ENCODE measurements at places on chromosomes 7 and 10.

GRCh38 chr10:92125144-92125543 lies 165.7 kb downstream of the CPEB3 start:
- DNase-seq, result no peak

- peak; percentile 74 for DNase-seq
Measured at GRCh38 chr7:28410628-28411531, 1.4 kb upstream of the CREB5 start.

DNA sequence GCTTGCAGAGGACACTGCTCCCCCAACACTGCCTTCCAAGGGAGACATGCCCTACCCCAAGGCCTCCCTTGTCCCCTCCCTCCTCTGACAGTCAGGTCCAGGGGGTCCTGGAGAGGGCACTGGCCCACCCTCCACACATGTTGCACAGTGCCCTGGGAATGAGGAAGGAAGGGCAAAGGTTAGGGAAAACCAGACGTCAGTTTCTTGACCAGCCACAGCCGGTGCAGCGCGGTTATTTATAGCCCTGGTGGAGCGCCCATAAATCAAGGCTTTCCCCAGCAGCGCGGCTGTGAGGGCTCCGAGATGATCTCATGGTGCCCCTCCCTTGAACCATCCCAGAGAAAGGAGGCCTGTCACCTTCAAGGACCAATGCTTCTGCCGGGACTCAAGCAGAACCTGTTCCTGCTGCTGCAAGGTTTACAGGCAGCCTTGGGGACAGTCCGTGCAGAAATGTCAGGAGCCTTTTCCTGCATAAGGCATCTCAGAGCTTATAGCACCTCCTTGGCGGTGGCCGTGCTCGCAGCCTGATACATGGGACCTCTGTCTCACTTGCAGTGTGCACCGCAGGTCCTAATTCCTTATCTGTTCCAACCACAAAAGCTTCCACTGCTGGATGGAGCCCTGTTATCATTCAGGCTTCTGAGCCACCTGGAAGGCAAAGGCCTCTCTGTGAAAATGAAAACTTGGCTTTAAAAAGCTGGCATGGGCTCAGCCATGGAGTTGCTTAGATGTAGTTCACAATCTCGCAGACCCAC lies 127.3 kb downstream of the LHPP start:
- DNase-seq, result peak; percentile 54

GRCh38 chr10:90530521-90530920 lies 327.3 kb downstream of the HTR7 start:
- no peak for DNase-seq

- no peak for DNase-seq
Measured at GRCh38 chr10:11832042-11832441, 8.9 kb downstream of the PROSER2 start.

DNA sequence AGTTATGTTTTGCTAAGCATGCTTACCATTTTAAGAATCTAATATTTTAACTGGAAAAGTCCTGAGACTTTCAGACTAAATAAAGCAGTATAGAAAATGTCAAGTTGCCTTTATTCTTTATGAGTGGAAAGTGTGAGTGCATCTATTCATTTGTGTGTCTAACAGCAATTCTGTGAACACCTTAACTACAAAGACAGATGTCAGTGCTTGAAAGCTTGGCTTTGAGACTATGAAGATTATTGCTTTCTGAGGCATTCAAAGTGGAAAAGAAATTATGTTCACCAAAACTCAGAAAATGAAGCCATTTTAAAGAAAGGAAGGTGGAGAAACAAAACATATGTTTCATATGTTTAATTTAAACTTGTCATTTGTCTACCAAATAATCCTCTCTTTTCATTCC lies 294.5 kb upstream of the SEMA3C start:
- no peak for DNase-seq

GRCh38 chr10:7082967-7083366 lies 327.9 kb downstream of the SFMBT2 start:
- DNase-seq, result no peak

GRCh38 chr10:114068054-114068707 lies 24.5 kb downstream of the ADRB1 start:
- no peak for DNase-seq

- no peak for DNase-seq
Measured at GRCh38 chr10:80528185-80528700, 9.5 kb upstream of the SH2D4B start.

- DNase-seq, result no peak
Measured at GRCh38 chr7:129498021-129498420, 4.3 kb upstream of the SMKR1 start.

- DNase-seq, result no peak
Measured at GRCh38 chr10:86698207-86698940, 30.1 kb downstream of the LDB3 start.

GRCh38 chr7:150367677-150368095 lies 936 bp upstream of the REPIN1 start:
- no peak for DNase-seq

DNA sequence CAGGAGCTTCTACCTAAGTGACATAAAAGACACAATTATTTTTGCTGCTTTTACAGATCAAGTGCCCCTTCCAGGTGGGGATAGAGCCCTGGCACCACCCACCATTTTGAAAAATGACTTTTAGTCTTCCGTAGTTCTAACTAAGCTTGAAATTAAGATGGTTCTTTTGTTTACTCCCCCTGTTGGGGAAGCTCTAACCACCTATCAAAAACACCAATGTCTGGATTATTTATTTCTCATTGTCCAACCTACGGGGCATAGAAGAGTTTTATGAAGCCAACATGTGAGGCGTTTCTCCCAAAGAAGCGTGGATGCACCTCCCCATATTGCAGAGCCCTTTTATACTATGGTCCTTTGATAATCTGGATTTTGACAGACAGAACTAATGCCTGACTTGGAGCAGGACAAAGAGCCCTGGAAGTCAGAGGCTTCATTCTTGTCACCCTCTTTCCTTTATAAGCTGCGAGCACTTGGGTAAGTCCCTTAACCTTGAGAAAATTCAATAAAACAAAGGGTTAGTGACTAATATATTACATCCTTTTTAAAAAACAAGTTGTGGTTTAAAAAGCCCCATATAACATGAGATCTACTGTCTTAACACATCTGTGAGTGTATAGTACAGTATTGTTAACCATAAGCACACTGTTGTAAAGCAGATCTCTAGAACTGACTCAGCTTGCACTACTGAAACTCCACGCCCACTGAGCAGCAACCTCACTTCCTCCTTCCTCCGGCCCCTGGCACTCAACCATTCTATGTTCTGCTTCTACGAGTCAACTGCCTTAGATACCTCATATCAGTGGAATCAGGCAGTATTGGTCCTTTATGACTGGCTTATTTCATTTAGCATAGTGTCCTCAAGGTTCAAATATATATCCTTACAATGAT lies 67.5 kb downstream of the ATXN7L1 start:
- DNase-seq, result no peak

DNA sequence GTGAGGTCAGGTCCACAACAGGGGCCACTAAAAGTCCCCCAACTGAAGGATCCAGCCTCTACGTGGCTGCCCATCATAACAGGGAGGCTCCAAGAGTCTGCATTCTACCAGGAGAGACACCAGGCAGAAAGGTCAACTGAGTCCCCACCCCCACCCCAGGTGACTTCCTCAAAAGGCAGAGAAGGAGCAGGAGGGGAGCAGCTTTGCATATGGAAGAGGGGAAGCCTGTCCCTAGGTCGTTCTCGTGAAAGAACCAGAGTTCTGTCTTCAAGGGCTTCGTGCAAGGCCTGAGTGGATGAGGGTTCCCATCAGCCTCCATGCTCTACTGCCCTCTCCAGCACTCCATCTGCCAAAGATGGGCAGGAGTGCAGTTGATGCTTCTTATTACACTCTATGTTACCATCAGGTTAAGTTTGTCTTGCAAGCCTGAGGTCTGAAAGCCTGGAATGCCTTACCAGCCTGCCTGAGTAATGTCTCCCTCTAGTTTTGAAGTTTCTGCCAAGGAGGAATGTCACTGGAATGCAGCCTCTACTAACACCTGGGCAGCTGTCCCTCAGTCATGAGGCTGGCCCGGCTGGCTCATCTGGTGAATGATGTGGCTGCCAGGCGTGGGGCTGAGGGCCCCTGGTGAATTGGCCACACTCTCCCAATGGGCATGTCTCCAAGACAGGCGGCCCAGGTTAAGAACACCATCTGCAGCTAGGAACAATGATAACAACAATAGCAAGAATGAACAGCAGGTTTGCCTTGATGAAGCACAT lies 54.3 kb upstream of the SMNDC1 start:
- no peak for DNase-seq

DNA sequence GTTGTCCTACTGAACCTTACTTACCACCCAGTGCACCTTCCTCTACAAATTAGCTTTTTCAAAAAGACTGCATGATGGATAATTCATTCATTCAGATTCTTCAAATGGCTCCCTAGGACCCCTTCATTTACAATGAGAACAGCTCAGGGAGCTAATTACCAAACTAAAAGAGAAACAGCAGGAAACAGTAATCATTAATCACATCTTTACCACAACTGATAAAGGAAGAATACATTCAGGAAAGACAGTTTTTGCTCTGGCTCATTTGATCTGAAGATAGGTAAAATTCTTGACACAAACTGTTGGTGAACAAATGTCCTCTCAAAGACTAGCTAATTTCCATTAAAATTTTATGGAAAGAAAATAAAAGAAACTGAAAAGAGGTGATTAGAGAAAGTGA lies 1652.7 kb upstream of the LRRTM3 start:
- no peak for DNase-seq

GRCh38 chr10:17427201-17427600 lies 27.2 kb downstream of the ST8SIA6 start:
- DNase-seq, result no peak

- DNase-seq, result no peak
Measured at GRCh38 chr7:157520249-157520648, 183.4 kb downstream of the DNAJB6 start.

- DNase-seq, result peak; percentile 74
Measured at GRCh38 chr7:140541513-140542227, 62.4 kb upstream of the MKRN1 start.

DNA sequence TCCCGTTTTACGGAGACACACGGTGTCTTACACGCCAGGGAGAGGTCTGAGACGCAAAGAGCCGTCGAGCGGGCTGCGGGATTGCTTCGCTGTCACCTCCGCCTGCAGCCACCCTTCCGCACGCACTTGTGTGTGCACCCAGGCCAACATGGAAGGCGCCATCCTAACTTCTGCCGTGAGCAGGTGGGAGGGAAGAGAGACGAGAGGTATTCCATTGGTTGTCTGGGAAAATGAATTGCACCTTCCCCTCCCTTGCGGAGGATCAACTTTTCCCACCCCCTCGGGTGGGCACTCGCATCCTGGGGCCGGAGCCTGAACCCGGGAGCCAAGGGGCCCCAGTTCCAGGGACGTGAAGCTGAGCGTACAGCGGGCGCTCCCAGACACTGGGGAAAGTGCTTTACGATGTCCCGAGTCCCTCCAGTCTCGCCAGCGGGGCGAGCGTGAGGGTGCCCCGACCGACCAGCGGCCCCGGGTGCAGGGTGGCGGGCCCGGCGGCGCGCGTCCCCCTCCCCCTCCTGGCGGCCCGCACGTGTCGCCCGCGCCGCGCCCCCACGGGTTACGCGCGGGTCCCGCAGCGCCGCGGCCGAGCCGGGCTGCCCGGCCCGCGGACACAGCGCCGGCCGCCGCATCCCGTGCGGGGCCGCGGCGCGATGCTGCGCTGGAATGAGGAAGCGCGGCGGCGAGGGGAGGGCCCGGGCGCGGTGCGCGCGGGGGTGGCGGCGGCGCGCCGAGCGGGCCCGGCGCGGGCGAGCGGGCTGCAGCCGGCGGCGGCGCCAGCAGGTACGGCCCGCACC lies 984 bp upstream of the IKZF1 start:
- DNase-seq, result peak; percentile 27

DNA sequence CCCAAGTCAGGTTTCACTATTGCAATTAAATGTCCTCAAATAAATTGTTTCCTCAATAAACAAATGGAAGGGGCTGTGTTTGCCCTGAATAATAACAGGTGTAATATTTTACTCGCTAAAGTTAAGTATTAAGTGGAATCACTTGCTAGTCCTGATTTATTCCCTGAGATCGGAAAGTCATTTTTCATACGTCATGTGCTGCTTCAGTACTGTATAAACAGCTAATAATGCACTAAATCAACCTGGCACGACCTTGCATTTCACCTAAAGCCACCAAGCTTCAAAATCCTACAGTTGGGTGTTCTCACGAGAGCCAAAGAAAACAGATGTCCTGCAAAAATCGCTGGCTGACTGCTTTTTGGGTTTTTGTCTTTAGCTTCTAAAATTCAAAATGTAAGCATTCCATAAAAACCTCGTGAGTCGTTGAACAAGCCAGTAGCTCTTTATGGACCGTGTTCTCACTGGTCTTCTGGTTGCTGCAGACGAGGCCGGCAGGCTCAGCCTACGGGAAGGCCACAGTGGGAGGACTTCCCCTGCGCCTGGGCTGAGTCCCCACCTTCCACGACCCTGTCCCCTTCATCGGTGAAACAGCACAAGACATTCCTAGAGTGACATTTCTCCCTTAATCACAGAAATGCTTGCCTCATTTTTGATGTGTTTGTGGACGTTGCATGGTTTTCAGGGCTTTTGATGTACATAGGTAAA lies 17.9 kb upstream of the MNX1 start:
- DNase-seq, result no peak

Measured in HEK293T (cell line).